ENCODE measurements at places on chromosomes 2 and 18.

GRCh38 chr18:3305354-3305762, 43.4 kb downstream of the MYL12B start:
- peak; percentile 45 for DNase-seq

DNA sequence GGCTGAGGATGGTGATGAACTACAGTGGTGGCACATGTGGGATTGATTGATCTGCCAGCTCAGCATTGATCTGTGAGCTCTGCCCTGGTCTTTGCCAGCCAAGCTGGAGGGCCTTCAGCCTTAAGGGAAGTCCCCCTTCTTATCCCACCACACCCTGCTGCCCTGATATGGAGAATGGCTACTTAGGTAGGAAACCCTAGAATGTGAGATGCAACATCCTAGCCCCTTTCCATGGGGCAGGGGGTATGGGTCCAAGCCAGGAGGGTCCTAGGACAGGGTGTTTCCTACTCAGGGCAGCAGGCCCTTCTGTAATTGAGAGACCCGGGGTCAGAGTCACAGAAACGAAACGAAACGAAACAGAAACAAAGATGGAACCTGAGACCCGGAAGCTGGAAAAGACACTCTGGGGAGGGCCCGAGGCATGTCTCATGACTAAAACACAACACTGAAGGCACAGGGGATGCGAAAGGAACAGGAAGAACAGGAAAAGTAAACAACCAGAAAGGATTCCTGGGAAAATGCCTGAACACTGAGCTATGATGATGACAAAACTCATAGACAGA, 16.9 kb upstream of the SULT1C2 start:
- DNase-seq = peak; percentile 80

- DNase-seq = no peak
Measured at GRCh38 chr2:200127848-200128247, 172.5 kb downstream of the MAIP1 start.

- no peak for DNase-seq
Measured at GRCh38 chr2:37005118-37005868, 39.0 kb upstream of the STRN start.

- DNase-seq = no peak
Measured at GRCh38 chr2:218405086-218405745, 5.5 kb downstream of the CTDSP1 start.

DNA sequence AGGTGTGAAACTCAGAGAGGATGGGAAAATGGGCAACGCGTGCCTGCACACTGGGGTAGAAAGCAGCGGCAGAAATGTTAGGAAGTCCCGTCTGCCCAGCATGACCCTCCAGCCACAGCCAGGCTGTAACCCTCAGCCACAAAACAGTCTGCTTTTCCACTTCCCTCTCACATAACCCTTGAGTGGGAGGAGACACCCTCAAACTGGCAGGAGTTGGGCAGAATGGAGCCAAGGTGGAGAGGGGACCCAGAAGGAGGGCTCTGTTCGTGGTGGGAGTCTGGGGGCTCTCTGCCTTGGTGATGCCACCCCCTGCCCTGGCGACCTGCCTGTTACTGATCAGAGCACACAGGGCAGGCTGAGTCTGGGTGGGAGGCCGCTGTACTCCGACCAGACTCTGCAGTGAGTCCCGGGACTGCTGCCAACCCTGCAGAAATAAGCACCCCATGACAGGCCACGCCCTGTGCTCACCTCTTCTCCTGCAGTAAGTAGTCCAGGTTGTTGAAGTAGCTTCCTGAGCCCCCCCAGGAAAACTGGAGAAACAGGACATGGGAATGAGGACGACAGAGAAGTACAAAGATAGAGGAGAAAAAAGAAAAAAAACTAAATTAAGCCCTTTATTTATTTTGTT, 16.0 kb downstream of the FAM178B start:
- DNase-seq = no peak

- DNase-seq = no peak
Measured at GRCh38 chr18:50573679-50574078, 13.8 kb downstream of the MAPK4 start.

GRCh38 chr18:3529077-3529476, 79.1 kb downstream of the TGIF1 start:
- no peak for DNase-seq

- DNase-seq = no peak
Measured at GRCh38 chr2:68283419-68283812, 31.1 kb upstream of the PPP3R1 start.

DNA sequence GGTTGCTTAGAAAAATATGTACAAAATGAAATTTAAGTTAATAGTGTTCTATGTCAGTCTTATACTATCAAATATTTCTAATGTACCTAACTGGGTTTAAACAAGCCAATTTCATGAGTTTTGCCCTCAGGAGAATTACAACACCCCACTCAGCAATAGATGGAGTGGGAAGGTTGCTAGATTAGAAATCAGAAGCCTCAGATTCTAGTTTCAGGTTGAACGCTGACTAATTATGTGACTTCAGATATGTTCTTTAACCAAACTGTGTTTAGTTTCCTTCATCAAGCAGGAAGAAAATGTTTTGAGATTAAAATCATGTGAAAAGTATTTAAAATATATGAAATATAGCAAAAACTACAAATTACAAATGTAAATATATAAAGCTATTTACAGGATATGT, 133.8 kb upstream of the KCNH7 start:
- no peak for DNase-seq

DNA sequence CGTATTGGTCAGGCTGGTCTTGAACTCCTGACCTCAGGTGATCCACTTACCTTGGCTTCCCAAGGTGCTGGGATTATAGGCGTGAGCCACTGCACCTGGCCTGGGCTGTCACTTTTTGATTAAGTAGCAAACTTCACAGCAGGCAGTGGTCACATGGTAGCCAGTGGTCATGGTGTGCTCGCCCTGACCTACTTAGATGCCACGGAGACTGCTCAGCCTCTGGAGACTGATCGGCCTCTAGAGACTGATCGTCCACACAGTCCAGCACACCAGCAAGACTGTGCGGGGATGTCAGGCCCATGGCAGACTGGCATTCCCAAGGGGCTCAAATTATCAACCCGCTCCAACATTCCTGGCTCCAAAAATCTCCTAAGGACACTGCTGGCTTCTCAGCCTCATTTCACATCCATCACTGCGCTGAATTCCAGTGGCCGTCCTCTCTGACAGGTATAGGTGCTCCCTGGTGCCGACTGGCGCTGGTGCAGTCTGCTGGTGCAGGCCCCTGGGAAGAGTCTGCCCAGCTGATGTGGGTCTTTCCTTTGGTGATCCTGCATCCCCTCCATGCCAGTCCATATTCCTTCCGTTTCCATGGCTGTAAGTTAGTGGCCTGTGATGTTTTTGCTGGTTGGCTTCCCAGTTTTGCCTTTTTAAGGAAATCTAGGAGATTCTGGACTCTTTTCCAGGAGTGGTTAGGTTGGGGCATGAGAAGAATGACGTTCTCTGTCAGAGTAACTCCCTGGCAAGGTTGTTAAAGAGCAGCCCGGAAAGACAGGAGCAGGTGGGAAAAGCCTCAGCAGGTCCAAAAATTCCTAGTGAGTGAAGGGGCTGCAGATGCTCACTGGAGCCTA, 374.5 kb upstream of the HS6ST1 start:
- DNase-seq = no peak

Data from epithelial cell of proximal tubule (primary cell).